ENCODE measurements at places on chromosomes 1 and 21.

- DNase-seq, result no peak
Observed at GRCh38 chr1:207935166-207935583, 24.2 kb upstream of the CD34 start.

DNA sequence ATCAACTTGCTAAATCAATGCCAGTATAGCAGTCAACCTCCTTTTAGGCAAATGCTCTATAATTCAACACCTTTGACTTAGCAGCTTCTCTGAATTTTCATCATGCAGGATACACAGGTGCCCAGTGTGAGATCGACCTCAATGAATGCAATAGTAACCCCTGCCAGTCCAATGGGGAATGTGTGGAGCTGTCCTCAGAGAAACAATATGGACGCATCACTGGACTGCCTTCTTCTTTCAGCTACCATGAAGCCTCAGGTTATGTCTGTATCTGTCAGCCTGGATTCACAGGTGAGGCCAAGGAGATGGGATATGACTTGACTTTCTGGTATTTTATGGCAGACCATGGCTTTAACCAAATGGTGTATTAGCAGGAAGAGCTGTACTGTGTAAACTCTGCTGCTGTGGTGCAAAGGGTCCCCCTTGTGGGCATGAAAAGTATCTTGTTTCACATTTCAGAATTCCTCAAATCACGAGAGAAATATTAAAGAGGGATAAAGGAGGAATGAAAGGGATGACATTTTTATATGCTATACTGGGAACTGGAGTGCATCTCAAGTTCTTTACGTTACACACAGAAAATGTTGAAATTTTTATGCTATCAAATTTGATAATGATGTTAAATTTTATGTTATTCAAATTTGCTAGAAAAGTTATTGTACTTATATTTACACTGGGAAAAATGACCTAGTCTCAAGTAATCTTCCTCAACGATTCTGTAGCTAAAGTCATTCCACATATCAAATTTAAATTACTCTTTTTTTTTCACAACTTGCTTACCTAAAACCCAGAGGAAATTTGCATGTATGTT lies 88.9 kb downstream of the CRB1 start:
- DNase-seq, result peak; percentile 35

GRCh38 chr1:21277180-21277579 lies 13.1 kb downstream of the ECE1 start:
- DNase-seq, result no peak

DNA sequence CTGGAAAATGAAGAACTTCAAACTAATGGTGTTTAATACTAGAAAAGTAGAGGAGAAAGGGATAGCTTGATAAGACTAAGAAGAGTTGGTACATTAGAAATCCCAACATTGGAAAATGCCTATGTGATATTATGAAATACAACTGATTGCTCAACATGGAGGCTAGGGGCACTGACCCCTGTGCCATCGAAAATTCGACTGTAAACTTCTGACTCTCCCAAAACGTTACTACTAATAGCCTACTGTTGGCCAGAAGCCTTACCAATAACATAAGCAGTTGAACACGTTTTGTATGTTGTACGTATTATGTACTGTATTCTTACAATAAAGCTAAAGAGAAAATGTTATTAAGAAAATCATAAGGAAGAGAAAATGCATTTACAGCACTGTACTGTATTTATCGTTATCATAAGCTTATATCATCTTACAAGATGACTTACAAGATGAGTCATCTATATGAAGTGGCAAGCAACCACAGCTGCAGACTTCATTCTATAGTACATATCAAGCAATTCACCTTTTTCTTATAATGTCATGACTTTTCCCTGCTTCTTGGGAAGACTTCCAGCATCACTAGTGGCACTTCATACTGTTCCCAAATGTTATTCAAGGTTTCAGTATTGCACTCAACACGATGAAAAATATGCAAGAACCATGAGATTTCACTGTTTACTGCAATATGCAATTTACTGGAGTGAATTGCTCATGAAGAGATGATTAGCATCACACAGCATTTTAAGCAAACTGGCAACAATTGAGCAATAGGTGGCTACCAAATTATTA lies 12.9 kb upstream of the CTSK start:
- no peak for DNase-seq

- no peak for DNase-seq
Observed at GRCh38 chr1:152924191-152924590, 15.8 kb downstream of the IVL start.

- DNase-seq, result no peak
Observed at GRCh38 chr1:38680801-38681510, 178.6 kb downstream of the RRAGC start.

GRCh38 chr1:20137604-20138003 lies 1.5 kb upstream of the PLA2G2F start:
- DNase-seq, result no peak

- DNase-seq, result no peak
Observed at GRCh38 chr1:145795257-145795881, 28.5 kb downstream of the RNF115 start.

GRCh38 chr21:33943293-33943692 lies 27.7 kb upstream of the ATP5PO start:
- DNase-seq, result no peak

DNA sequence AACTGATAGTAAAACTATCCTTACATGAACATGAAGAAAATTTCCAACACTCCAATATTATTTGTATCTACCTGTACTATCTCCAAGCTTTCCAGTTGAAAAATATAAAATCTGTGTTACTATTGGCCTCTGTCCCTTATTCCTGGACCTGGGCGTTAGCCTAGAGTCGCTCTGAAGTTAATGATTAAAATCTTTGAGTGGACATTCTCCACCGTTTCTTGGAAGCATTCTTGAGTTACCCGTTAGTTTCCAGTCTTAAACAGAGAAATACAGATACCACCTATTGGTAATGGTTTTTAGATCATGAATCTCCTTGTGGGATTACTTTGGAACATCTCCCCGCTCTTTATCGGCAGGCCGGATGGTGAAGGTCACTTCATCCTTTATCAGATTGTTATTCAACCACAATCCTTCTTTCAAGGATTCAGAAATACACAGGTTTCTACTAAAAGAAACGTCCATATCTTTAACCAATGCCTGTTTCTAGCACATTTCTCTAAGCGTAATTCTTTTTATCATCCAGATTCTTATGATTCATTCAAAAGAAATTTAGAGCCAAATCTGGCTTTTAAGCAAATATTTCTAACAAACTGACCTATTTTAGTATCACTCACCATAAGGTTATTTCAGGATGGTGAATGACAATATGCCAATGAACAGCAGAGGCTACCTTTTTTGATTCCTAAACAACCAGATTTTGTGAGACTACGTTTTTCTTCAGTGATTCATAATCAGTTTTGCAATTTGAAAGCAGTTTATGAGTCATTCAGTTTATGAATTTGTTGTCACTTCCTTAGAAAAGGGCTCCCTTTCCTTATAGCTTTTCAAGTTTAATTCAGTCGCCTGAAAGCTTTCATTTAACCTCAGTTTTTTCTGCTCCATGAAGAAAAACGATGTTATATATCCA lies 70.2 kb upstream of the ERRFI1 start:
- no peak for DNase-seq

GRCh38 chr1:27137544-27138075 lies 17.3 kb downstream of the SLC9A1 start:
- DNase-seq, result peak; percentile 24

GRCh38 chr1:110047463-110047862 lies 13.0 kb downstream of the STRIP1 start:
- DNase-seq, result no peak

- DNase-seq, result no peak
Observed at GRCh38 chr1:64574301-64574700, 104.4 kb downstream of the CACHD1 start.

GRCh38 chr1:43953361-43953760 lies 6.6 kb downstream of the IPO13 start:
- no peak for DNase-seq

DNA sequence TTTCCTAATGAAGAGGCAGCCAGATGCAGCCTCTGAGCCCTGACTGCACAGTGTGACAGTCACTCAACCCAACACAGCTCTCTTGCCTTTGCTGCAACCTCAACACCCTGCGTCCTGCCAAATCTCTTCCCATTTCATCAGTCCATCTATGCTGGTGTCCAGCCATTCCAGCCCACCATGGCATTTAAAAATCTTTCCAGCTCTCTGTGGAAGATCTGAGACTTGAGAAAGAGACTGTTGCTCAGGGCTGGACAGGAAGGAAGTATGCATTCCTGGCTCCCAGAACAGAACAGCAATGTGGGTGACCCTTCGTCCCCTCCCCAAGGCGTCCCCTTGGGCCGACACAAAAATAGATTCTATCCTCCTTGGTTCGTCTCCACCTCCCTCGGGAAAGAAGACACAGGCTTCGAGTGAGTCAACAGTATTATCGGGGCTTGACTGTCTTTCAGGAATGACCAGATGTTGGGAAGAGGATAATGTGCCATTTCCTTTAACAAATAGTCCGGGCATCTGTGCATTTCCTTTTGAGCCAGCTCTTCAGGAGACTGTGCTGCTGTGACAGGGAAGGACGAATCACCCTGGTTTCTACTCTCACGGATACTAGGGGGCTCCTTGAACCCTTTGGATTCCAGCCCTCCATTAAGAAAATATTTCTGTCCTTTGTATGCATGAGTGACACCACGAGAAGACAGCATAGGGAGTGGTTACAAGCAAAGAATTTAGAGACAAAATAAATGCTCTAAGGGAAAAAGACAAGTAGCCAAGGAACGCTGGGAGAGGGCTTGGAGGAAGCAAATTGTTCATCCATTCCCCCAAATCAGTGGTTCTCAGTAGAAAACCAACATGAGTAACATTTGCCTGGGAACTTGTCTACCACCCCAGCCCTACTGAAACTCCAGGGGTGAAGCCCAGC lies 111.4 kb upstream of the CDC42BPA start:
- no peak for DNase-seq

DNA sequence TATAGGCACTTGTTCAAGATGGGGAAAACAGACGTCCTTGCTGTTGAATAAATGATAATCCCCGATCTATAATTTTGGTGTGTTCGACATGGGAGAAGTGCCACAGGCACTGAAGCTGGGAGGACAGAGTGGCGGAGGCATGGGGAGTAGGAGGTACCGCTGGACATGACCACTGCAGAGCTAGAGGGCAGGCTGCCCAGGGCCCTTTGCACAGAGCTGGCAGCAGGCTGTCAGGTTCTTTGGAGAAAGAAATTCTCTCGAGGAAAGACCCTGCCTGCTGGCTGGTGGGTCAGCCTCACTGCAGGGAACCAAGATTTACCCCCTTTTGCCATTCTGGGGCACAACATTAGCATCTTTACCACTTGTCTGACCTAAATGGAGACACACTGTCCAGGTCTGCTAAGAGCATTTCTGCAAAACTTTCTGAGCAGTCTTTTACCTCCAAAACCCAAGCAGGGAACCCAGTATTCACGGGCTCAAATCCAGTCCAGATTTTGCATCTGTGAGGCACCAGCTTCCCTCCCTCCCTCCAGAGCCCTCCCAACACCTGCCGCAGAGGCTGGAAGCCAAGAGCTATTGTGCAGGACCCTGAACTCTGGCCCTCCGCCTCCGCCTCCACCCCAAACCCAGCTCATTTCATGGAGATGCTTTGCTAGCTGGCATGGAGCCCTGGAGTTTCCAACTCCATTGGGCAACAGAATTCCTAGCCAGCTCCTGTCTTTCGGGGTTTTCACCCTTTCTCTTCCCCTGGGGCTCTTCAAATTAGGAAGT lies 142.3 kb downstream of the PLXNA2 start:
- DNase-seq, result no peak

GRCh38 chr1:198119906-198120305 lies 36.9 kb upstream of the NEK7 start:
- no peak for DNase-seq

GRCh38 chr1:242477944-242478343 lies 46.6 kb downstream of the PLD5 start:
- DNase-seq, result no peak

DNA sequence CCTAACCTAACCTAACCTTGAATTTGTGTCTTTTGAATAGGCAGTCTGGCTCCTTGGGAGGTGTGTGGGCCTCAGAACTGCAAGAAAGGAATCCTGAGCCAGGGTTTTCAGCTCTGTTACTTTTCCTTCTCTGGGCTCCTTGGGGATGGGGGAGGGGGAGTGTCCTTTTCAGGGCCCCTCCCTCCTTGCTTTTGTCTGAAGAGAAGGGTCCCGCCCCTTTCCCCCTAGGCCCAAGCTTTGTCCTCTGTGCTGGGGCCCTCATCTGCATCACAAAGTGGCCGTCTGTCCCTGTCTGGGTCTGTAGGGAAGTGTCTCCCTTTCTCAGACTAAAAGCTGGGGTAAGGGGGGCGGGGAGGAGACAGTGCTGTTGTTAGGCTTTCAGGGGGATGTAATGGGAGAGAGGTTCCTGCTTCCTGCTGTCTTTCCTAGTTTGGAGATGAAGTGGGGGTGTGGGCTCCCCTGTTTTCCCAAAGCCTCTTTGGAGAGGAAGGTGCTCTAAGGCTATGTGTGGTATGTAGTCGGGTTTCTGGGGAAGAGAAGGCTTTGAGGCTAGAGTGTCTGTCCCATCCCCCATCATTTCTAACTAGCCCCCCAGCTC lies 3.1 kb downstream of the AGO1 start:
- DNase-seq, result no peak

Measured in CD4-positive, alpha-beta T cell treated with Interleukin-6 for 4 hours (primary cell).